ENCODE measurements at places on chromosomes 6 and 20.
A peak's percentile ranks its signal among the peaks of the same experiment; 100 is the strongest.

- DNase-seq, result peak; percentile 24
Measured at GRCh38 chr6:160305926-160306713, 42.1 kb upstream of the SLC22A3 start.

- DNase-seq, result no peak
Measured at GRCh38 chr20:22687676-22688349, 103.4 kb upstream of the FOXA2 start.

GRCh38 chr20:25005220-25005619 lies 12.7 kb upstream of the APMAP start:
- DNase-seq, result no peak

GRCh38 chr20:53582574-53583351 lies 10.9 kb downstream of the ZNF217 start:
- DNase-seq, result peak; percentile 65

Data from myocyte (in vitro differentiated cells).